ENCODE measurements at places on chromosomes 11 and 22. TPM values are rescaled to one million over a fixed set of nuclear protein-coding genes. Genes with fewer than 3 reads are reported as not detected.

DNA sequence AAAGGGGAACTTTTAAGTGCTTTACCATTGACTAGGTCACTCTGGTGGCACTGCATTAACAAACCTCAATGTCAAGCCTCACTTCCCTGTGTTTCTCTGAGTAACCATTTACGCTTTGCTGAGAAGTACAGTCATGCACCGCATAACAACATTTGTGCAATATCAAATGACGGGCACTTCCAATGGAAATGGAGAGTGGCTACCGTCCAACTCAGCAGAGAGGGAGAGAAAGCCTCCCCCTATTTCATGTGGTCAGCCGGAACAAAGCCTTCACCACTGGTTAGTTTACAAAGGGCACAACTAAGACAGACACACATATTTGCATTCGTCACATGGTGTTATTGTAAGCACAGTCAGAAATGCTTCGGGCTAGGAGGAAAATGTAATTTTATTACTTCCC, 117.3 kb downstream of the RASSF10 start:
- DNase-seq, result no peak
- H3K27ac ChIP-seq, result no peak overlapping the region
- no peaks in the 10 kb centered on the region for H3K4me1 ChIP-seq
- H3K36me3 ChIP-seq, result no peaks in the 10 kb centered on the region

DNA sequence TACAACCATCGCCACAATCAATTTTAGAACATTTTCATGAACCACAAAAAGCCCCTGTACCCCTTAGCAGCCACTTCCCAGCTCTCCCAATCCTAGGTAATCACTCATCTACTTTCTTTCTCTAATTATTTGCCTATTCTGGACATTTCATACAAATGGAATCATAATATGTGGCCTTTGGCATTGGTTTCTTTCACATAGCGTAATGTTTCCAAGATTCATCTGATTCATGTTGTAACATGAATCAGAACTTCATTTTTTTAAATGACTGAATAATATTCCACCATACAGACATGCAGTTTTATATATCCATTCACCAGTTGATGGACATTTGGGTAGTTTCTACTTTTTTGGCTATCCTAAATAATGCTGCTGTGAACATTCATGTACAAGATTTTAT, 56.2 kb upstream of the RCN1 start:
- no peaks in the 10 kb centered on the region for H3K27me3 ChIP-seq
- no peak for DNase-seq
- no peaks in the 10 kb centered on the region for H3K36me3 ChIP-seq

GRCh38 chr11:44631831-44632230, 66.4 kb downstream of the CD82 start:
- peak; percentile 11 for DNase-seq
- H3K36me3 ChIP-seq, result no peaks in the 10 kb centered on the region
- no peak overlapping the region for H3K27ac ChIP-seq
- H3K4me1 ChIP-seq, result no peaks in the 10 kb centered on the region
- H3K27me3 ChIP-seq, result no peaks in the 10 kb centered on the region
- H3K4me3 ChIP-seq, result no peak overlapping the region

- no peaks in the 10 kb centered on the region for H3K27me3 ChIP-seq
- H3K36me3 ChIP-seq, result no peaks in the 10 kb centered on the region
- H3K4me3 ChIP-seq, result no peak overlapping the region
Measured at GRCh38 chr22:37190262-37190780, 2.3 kb upstream of the C1QTNF6 start.

DNA sequence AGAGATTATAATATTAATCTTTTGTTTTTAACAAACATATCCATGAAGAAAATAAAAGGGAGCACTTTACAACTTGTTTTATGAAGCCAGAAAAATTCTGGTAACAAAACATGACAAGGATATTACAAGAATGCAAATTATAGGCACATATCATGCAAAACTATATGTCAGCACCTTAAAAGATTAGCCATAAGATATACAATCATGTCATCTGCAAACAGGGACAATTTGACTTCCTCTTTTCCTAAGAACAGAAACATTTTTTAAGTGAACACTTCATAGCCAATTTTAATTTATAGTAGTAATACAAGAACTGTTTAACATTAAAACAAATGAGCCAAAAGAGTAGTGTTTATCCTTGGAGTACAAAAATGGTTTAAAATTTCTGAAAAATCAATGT, 916.5 kb upstream of the CNTN5 start:
- DNase-seq, result no peak
- H3K36me3 ChIP-seq, result no peaks in the 10 kb centered on the region
- no peaks in the 10 kb centered on the region for H3K27me3 ChIP-seq
- no peak overlapping the region for H3K27ac ChIP-seq
- no peak overlapping the region for H3K4me3 ChIP-seq

LIPT2 gene
- total RNA-seq, result 3.9 TPM

GRCh38 chr11:19966441-19966840, 193.8 kb downstream of the DBX1 start:
- no peak overlapping the region for H3K4me3 ChIP-seq
- H3K4me1 ChIP-seq, result no peaks in the 10 kb centered on the region
- H3K27me3 ChIP-seq, result no peaks in the 10 kb centered on the region
- H3K36me3 ChIP-seq, result no peaks in the 10 kb centered on the region

- no peaks in the 10 kb centered on the region for H3K36me3 ChIP-seq
- H3K27me3 ChIP-seq, result no peaks in the 10 kb centered on the region
- DNase-seq, result no peak
- no peaks in the 10 kb centered on the region for H3K4me1 ChIP-seq
Measured at GRCh38 chr22:25953919-25954318, 211.9 kb downstream of the MYO18B start.

GRCh38 chr22:19970479-19971275, 29.1 kb upstream of the TXNRD2 start:
- no peak overlapping the region for H3K4me3 ChIP-seq
- peak; percentile 69 for DNase-seq
- no peaks in the 10 kb centered on the region for H3K36me3 ChIP-seq
- no peaks in the 10 kb centered on the region for H3K27me3 ChIP-seq
- H3K27ac ChIP-seq, result no peak overlapping the region

GRCh38 chr11:12430954-12431595, 53.7 kb downstream of the PARVA start:
- H3K27ac ChIP-seq, result peak overlapping the region; percentile 65
- H3K27me3 ChIP-seq, result no peaks in the 10 kb centered on the region
- peaks cover 15% of the 10 kb centered on the region for H3K4me1 ChIP-seq
- DNase-seq, result peak; percentile 83

- no peaks in the 10 kb centered on the region for H3K27me3 ChIP-seq
- no peak within 1 kb of the TSS for H3K27ac ChIP-seq
- no peaks in the 10 kb centered on the region for H3K36me3 ChIP-seq
- no peak for DNase-seq
- peaks cover 4% of the 10 kb centered on the region for H3K4me1 ChIP-seq
Measured at GRCh38 chr11:102798012-102798746, at the start of gene MMP1. MMP1 (minus strand) TSS chr11:102798160; CDS start chr11:102798092, 68 bp downstream.

DNA sequence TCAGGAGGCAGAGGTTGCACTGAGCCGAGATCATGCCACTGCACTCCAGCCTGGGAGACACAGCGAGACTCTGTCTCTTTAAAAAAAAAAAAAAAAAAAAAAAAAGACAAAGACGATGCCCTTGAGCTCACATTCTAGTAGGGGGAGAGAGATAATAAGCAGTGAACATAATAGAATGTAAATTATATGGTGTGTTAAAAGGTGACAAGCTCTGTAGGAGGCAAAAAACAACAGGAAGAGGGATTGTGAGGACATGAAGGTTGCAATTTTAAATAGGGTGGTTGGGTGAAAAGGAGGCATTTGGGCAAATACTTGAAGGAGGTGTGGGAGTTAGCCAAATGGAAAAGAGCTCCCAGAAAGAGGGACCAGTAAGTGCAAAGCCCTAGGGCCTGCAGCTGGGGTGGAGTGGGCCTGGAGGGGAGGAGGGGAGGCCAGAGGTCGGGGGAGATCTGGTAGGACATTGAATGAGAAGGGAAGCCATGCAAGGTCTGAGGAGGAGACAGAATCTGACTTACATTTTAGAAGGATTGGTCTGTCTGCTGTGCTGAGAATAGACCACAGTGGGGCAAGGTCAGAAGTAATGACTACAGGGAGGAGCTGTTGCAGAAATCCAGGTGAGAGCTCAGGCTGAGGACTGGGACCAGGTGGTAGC, 26.6 kb downstream of the P2RY2 start:
- no peak overlapping the region for H3K4me3 ChIP-seq
- no peak for DNase-seq
- H3K4me1 ChIP-seq, result no peaks in the 10 kb centered on the region
- H3K27ac ChIP-seq, result no peak overlapping the region
- H3K27me3 ChIP-seq, result no peaks in the 10 kb centered on the region

DNA sequence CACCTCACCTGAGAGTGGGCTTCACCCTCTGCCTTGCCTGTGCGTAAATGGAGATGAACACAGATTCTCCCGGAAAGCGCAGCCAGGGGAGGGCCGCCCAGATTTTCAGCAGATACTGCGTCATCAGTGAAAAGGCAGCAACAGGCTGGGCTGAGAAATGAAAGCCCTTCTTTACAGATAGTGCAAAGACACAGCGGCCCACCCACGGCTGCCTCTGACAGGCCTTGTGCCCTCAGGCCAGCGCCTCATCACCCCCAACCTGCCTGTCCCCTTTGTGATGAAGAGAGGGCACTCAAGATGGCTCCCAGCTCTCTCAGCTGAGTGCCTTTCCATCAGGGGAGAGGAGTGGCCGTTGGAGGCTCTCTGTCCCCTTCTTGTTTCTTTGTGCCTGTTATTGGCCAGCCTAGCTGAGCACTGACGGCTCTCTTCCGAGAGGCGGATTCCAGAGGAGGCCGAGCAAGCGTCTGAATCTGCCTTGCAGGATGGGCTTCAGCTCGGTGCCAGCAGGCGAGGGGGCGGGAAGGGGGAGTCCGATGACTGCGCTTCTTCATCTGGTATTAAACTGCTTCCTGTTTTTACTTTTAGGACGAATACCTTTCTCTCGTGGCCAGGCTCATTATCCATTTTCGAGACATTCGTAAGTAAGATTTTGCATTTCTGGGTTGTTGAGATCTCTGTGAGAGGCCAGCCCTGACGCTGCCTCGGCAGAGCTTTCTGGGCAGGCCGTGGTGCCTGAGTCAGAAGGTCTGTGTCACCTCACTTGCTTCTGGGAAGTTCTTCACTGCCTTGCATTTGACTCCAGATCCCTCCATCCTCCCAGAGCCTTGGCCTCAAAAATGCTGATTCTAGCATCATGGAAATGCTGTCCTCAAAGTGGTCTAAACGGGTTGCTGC, 43.7 kb downstream of the MED15 start:
- peaks cover 13% of the 10 kb centered on the region for H3K4me1 ChIP-seq
- peak overlapping the region; percentile 78 for H3K27ac ChIP-seq
- no peaks in the 10 kb centered on the region for H3K27me3 ChIP-seq
- peaks cover 7% of the 10 kb centered on the region for H3K36me3 ChIP-seq

CD6 gene
- 3.8 TPM for total RNA-seq

- peak; percentile 10 for DNase-seq
- H3K27me3 ChIP-seq, result no peaks in the 10 kb centered on the region
- H3K36me3 ChIP-seq, result no peaks in the 10 kb centered on the region
- no peak overlapping the region for H3K27ac ChIP-seq
- H3K4me3 ChIP-seq, result no peak overlapping the region
Measured at GRCh38 chr11:50412832-50413231, 380.2 kb downstream of the OR4C45 start.

GRCh38 chr11:129375751-129376657, at the start of gene BARX2:
BARX2 (plus strand) TSS chr11:129375848; CDS start chr11:129376036, 188 bp downstream.
- peak within 1 kb of the TSS; percentile 95 for H3K27ac ChIP-seq
- H3K4me1 ChIP-seq, result no peaks in the 10 kb centered on the region
- H3K36me3 ChIP-seq, result no peaks in the 10 kb centered on the region
- peak within 1 kb of the TSS; percentile 40 for H3K4me3 ChIP-seq
- DNase-seq, result peak; percentile 77

MICAL3 gene
- 72.5 TPM for total RNA-seq

- no peaks in the 10 kb centered on the region for H3K36me3 ChIP-seq
- H3K4me3 ChIP-seq, result no peak overlapping the region
- no peaks in the 10 kb centered on the region for H3K4me1 ChIP-seq
Measured at GRCh38 chr22:26452236-26453016, 23.4 kb downstream of the ASPHD2 start.

GRCh38 chr22:20990184-20991180, 8.4 kb downstream of the LZTR1 start:
- H3K27me3 ChIP-seq, result no peaks in the 10 kb centered on the region
- DNase-seq, result no peak
- no peaks in the 10 kb centered on the region for H3K4me1 ChIP-seq
- no peaks in the 10 kb centered on the region for H3K36me3 ChIP-seq

GRCh38 chr11:68043349-68044144, 4.7 kb downstream of the TCIRG1 start:
- H3K4me1 ChIP-seq, result peaks cover 10% of the 10 kb centered on the region
- no peak overlapping the region for H3K27ac ChIP-seq
- DNase-seq, result no peak
- H3K27me3 ChIP-seq, result no peaks in the 10 kb centered on the region
- peaks cover 18% of the 10 kb centered on the region for H3K36me3 ChIP-seq

- no peaks in the 10 kb centered on the region for H3K4me1 ChIP-seq
- H3K4me3 ChIP-seq, result no peak overlapping the region
- no peak overlapping the region for H3K27ac ChIP-seq
- peak; percentile 31 for DNase-seq
- no peaks in the 10 kb centered on the region for H3K36me3 ChIP-seq
- H3K27me3 ChIP-seq, result no peaks in the 10 kb centered on the region
Measured at GRCh38 chr11:132028380-132029240, 658.2 kb downstream of the NTM start.

- H3K27ac ChIP-seq, result no peak overlapping the region
- no peaks in the 10 kb centered on the region for H3K27me3 ChIP-seq
- peak; percentile 35 for DNase-seq
- H3K4me3 ChIP-seq, result no peak overlapping the region
- no peaks in the 10 kb centered on the region for H3K36me3 ChIP-seq
- no peaks in the 10 kb centered on the region for H3K4me1 ChIP-seq
Measured at GRCh38 chr22:35523167-35523947, 17.3 kb upstream of the RASD2 start.

MRGPRE gene
- total RNA-seq, result not detected

DNA sequence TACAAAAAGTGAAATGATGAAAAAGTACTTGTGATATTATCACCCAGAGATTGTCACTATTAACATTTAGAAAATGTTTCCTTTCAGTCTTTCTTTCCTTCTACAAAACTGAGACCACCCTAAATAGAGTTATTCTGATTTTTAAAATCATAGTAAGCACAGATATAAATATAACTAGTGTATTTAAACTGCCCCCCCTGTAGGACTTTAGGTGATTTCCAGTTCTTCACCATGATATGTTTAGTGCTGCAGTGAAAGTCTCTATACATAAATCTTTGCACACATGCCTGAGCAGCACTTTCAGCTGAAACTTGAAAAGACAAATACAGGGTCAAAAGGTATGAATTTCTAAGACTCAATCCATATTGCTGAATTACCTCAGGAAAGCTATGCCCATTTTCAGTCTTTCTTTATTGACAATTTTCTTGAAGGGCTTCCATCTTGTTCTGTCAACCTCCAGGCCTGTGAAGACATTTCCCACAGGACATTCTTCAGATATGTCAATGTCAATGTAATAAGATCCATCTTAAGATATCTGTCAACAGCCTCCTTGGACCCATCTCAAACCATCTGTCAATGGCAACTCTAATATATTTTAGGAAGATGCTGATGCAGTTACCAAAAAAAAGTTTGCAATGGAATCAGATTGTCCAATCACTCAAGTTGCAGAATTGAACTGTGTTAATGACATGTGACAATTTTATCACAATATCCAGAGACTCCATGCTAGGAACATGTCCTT, 30.8 kb upstream of the LDLRAD3 start:
- no peak overlapping the region for H3K4me3 ChIP-seq
- DNase-seq, result no peak
- H3K4me1 ChIP-seq, result no peaks in the 10 kb centered on the region
- no peaks in the 10 kb centered on the region for H3K27me3 ChIP-seq
- no peaks in the 10 kb centered on the region for H3K36me3 ChIP-seq

TRIM29 gene
- 4.0 TPM for total RNA-seq
